ENCODE measurements at places on chromosomes 2 and 18. TPM values are rescaled to one million over a fixed set of nuclear protein-coding genes. Genes with fewer than 3 reads are reported as not detected.

The NOL4 gene
- not detected for total RNA-seq

The SLC20A1 gene
- total RNA-seq, result 71.2 TPM

The CTAGE1 gene
- not detected for total RNA-seq

The SPDYA gene
- total RNA-seq, result 2.1 TPM

The USP37 gene
- 25.2 TPM for total RNA-seq

The METAP1D gene
- 16.4 TPM for total RNA-seq

- H3K27me3 ChIP-seq, result no peaks in the 10 kb centered on the region
- H3K4me3 ChIP-seq, result no peak overlapping the region
- H3K36me3 ChIP-seq, result no peaks in the 10 kb centered on the region
- DNase-seq, result no peak
- no peak overlapping the region for H3K27ac ChIP-seq
- no peaks in the 10 kb centered on the region for H3K4me1 ChIP-seq
Observed at GRCh38 chr2:173278794-173279526, 75.7 kb upstream of the CDCA7 start.

DNA sequence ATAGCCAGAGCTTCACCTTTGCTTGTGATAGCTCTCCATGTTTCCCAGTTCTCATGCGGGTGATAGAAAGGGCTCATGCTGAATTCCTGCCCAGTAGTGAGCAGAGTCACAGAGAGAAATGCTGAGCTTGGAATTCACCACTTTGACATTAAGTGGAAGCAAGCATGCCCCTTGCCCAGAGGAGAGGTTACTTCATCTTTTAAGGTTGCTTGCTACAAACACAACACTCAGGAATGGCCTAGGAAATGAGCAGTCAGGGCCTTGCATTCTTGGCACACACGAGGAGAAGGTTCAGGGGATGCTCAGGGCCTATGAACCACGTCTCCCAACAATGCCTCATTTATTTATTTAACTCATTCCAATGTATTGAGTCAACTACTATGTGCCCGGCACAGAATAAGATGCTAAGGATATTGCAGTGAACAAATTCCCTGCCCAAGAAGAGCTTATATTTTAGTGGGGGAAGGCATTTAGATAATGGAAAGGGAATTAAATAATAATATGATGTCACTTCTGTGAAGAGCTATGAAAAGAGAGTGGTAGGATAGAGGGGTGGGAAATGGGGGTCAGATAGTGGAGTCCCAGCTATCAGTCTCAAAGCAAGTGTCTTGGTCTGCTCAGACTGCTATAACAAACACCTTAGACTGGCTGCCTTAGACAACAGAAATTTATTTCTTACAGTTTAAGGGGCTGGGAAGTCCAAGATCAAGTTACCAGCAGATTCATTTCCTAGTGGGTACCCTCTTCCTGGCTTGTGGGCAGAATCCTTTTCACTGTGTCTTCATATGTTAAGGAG is 42.1 kb downstream of the DDX18 start:
- peaks cover 2% of the 10 kb centered on the region for H3K36me3 ChIP-seq
- no peaks in the 10 kb centered on the region for H3K4me1 ChIP-seq
- H3K4me3 ChIP-seq, result no peak overlapping the region
- DNase-seq, result no peak
- no peak overlapping the region for H3K27ac ChIP-seq

DNA sequence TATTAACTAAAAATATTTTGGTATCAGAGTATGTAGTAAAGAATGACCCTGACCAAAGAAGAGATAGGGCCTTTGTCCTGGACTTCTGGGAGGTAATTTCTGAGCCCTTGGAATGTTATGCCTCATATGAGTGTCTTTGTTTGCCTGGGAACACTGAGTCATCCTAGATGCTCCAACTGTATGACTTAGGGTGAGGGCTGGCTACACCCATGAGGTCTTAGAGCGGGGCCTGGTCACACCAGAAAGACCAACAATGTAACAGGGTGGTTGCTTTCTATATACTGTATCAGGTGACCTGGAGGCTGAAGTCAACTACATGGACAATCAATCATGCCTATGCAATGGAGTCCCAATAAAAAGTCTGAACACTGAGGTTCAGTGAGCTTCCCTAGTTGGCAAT is 253.1 kb downstream of the MBD2 start:
- no peaks in the 10 kb centered on the region for H3K27me3 ChIP-seq
- DNase-seq, result no peak
- H3K4me3 ChIP-seq, result no peak overlapping the region
- H3K36me3 ChIP-seq, result peaks cover 5% of the 10 kb centered on the region
- H3K27ac ChIP-seq, result no peak overlapping the region

DNA sequence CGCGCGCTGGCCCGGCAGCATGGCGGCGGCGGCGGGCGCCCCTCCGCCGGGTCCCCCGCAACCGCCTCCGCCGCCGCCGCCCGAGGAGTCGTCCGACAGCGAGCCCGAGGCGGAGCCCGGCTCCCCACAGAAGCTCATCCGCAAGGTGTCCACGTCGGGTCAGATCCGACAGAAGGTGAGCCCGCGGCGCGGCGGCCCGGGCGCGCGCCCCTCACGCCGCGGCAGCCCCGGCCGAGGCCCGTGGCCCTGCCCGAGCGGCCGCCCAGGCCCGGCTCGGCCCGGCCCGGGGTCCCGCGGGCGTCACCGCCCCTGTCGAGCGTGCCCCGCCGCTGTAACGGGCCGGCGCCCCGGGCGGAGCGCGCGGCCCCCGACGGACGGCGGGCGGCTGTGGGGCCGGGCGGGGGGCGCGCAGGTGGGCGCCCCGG is 218 bp downstream of the DGKD start:
- no peak for DNase-seq
- H3K4me1 ChIP-seq, result peaks cover 82% of the 10 kb centered on the region
- no peak overlapping the region for H3K27ac ChIP-seq

DNA sequence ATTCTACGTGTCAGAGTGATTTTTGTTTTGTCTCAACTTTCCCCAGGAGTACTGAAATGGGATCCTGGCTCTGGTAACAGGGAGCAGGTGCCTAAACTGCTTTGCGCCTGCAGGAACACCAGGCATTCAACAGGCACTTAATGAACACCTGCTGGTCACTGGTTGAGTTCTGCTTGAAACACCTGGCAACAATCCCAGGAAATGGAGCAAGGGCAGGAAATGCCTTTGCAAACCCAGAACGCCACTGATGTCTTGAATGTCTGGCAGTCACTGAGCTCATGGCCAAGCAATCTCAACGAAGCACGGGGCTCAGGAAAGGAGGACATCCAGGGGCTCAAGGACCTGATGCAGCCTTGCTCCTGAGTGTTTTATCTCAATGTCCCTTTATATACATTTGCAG is 360.0 kb upstream of the RAB6C start:
- no peak overlapping the region for H3K4me3 ChIP-seq
- no peaks in the 10 kb centered on the region for H3K36me3 ChIP-seq
- H3K27ac ChIP-seq, result no peak overlapping the region
- no peak for DNase-seq
- peaks cover 4% of the 10 kb centered on the region for H3K27me3 ChIP-seq
- H3K4me1 ChIP-seq, result no peaks in the 10 kb centered on the region

- no peak for DNase-seq
- no peaks in the 10 kb centered on the region for H3K27me3 ChIP-seq
- no peak overlapping the region for H3K4me3 ChIP-seq
- H3K36me3 ChIP-seq, result no peaks in the 10 kb centered on the region
- H3K27ac ChIP-seq, result no peak overlapping the region
Observed at GRCh38 chr2:17069564-17069963, 403.9 kb upstream of the CYRIA start.

GRCh38 chr2:88517759-88518201 is 65.3 kb upstream of the FOXI3 start:
- H3K4me1 ChIP-seq, result no peaks in the 10 kb centered on the region
- H3K36me3 ChIP-seq, result no peaks in the 10 kb centered on the region
- peaks cover 18% of the 10 kb centered on the region for H3K27me3 ChIP-seq
- no peak for DNase-seq
- no peak overlapping the region for H3K4me3 ChIP-seq

GRCh38 chr18:66727991-66728390 is 124.1 kb upstream of the CDH19 start:
- H3K27me3 ChIP-seq, result no peaks in the 10 kb centered on the region
- H3K36me3 ChIP-seq, result no peaks in the 10 kb centered on the region
- H3K27ac ChIP-seq, result no peak overlapping the region
- no peaks in the 10 kb centered on the region for H3K4me1 ChIP-seq
- H3K4me3 ChIP-seq, result no peak overlapping the region
- no peak for DNase-seq

DNA sequence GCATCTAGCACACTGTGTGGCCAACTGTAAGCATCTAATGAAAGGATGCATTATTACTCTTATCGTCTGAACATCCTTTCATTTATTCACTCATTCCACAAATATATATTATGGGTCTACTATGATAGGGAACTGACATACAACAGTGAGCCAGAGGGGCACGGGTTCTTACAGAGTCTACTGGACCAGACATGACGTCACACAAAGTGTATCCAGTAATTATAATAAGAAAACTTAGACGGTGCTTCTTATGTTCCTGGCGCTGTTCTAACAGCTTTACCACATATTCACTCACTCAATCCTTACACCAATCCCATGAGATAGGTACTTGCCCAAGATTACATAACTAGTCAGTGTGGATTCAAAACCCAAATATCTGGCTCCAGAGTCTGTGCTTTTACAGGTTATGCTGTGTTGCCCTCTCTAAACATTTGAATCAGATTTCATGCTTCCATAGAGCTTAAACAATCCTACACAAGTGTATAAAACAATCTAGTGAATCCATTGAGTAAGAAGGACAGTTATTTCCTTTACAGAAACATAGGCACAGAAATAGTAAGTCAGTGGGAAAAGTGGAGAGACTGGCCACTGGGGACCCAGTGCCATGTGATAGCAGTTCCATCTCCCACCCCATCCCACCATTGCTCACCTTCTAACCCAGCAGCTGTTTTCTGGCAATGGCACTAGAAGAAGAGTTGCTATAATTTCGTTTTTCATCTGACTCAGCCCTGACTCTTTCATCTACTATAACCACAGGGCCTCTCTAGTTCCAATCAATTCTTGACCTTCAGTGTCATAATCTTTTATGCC is 24.2 kb upstream of the ARL5A start:
- no peak overlapping the region for H3K4me3 ChIP-seq
- H3K27me3 ChIP-seq, result peaks cover 1% of the 10 kb centered on the region
- H3K36me3 ChIP-seq, result no peaks in the 10 kb centered on the region
- no peaks in the 10 kb centered on the region for H3K4me1 ChIP-seq
- no peak for DNase-seq

DNA sequence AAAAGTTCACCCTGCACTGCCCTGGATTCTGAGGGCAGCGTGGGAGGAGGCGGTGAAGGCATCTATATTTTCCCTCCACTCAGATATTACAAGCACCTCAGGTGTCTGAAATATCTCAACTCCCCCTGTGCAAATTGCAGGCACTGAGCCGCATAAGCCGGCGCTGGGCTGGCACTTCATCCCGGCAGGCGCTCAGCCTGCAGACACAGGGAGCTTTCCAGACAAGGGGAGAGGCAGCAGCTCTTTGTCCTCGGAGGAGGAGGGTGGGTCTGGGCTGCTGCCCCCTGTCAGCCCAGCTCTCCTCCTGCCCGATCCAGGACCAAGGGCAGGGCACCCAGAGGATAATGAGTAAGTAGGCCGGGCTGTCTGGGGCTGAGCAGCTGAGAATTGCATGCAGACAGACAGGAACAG is 189.3 kb upstream of the MYT1L start:
- peaks cover 4% of the 10 kb centered on the region for H3K27me3 ChIP-seq
- H3K36me3 ChIP-seq, result no peaks in the 10 kb centered on the region
- no peaks in the 10 kb centered on the region for H3K4me1 ChIP-seq
- DNase-seq, result no peak

DNA sequence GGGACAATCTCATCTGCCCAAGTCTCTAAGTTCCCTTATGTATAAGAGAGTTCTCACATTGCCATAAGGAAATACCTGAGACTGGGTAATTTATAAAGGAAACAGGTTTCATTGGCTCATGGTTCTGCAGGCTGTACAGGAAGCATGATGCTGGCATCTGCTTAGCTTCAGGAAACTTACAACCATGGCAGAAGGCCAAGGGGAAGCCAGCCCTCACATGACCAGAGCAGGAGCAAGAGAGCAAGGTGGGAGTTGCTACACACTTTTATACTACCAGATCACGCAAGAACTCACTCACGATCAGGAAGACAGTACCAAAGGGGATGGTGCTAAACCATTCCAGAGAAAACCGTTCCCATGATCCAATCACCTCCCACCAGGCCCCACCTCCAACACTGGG is 73.9 kb downstream of the PRKRA start:
- DNase-seq, result no peak
- H3K4me1 ChIP-seq, result no peaks in the 10 kb centered on the region
- no peak overlapping the region for H3K4me3 ChIP-seq
- peaks cover 28% of the 10 kb centered on the region for H3K27me3 ChIP-seq
- H3K36me3 ChIP-seq, result no peaks in the 10 kb centered on the region

DNA sequence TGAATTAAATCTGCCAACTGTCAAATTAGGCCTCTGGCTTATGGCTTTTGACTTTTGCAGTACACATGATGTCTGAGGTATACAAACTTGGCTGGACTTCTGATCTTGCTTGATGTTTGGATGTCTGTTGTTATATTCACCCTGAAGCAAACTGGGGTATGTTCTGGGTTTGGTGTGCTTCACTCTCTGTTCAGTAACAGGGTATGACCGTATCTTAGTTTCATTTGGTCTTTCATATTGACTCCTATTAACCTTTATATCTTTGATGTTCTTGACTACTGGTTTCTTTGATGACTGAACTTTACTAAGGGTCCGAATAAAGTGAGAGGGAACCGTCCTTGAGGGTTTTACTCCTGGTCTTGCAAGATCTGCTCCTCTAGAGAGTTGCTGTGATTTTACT is 8.2 kb downstream of the CKAP2L start:
- H3K27ac ChIP-seq, result no peak overlapping the region
- no peak overlapping the region for H3K4me3 ChIP-seq
- no peak for DNase-seq

Data from naive thymus-derived CD8-positive, alpha-beta T cell (primary cell).